ENCODE measurements at places on chromosomes 3 and 15. TPM values are rescaled to one million over a fixed set of nuclear protein-coding genes. Genes with fewer than 3 reads are reported as not detected.

Gene NIPA2
- 49.9 TPM for total RNA-seq

Gene SELENOT
- total RNA-seq, result 130 TPM

GRCh38 chr3:185846037-185846436 lies 21.2 kb upstream of the IGF2BP2 start:
- no peak for DNase-seq

DNA sequence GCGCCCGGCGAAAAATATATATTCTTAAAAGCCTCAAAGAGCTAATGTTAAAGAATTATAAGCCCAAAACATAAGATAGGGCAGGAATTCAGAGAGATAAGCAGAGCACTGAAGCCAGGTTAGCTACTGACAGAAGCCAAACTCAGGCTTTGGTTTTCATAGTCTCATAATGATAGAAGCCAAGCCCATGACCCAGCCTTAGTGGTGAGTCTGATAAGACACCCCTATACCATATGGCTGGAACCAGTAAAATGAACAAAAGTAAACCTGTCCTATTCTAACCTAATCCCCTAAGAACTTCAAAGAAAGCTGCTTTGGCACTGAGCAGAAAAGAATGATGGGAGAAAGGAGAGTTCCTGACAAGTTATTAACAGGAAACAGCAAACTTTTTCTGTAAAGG lies 25.9 kb downstream of the MYO9A start:
- no peak for DNase-seq

DNA sequence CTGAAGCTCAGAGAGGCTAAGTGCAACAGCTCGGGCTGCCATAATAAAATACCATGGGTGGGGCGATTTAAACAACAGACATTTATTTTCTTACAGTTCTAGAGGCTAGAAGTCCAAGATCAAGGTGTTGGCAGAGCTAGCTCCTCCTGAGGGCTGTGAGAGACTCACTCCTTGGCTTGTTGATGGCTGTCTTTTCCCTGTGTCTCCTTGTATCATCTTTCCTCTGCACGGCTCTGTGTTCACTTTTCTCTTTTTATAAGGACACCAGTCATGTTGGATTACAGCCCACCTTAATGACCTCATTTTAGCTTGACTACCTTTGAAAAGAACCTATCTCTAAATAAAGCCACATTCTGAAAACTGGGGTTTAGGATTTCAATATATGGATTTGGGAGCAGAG lies 129.7 kb downstream of the RPL22L1 start:
- DNase-seq, result no peak

DNA sequence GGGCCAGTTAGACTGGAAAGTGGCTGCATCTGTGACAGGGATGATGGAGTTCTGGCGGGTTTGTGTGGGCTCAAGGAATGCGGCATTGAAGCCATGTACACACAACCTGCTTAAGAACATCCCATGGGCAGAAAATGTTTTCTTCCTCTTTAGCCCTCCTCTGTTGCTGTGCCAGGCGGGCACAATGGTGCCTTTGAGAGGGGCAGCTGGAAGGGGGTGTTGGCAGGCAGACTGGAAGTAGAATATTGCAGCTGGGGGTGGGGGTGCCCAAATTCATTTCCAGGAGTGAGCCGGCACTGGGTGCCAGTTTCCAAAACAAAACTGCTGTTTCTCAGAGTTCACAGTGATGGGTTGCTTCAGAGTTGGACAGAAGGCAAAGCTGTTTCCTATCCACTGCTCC lies 91.8 kb upstream of the ETV5 start:
- DNase-seq, result no peak

Measured in activated CD4-positive, alpha-beta memory T cell treated with anti-CD3 and anti-CD28 coated beads, Interleukin-2, amount 10 ng/mL, durations not matched to agents 7 days and 5 days (primary cell).